RWPE2 (cell line): ENCODE measurements at places on chromosomes 16 and 17.

DNA sequence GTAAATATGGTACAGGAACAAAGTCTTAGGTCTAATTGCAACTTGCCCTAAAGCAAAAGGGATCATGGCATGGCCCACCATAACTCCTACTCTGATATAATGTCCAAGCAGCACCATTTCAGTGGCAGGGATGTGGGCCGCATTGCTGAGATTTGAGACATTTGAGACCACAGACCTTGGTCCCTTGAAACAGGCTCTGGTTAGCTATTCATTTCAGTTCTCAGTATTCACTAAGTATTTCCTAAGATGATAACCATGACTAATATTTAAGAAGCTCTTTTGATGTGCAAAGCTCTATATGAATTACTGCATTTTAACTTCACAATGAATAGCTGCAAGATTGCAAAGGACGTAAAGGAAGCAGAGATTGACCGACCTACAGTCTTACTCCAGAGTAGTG, 471.0 kb downstream of the SHISA9 start:
- no peak for DNase-seq

DNA sequence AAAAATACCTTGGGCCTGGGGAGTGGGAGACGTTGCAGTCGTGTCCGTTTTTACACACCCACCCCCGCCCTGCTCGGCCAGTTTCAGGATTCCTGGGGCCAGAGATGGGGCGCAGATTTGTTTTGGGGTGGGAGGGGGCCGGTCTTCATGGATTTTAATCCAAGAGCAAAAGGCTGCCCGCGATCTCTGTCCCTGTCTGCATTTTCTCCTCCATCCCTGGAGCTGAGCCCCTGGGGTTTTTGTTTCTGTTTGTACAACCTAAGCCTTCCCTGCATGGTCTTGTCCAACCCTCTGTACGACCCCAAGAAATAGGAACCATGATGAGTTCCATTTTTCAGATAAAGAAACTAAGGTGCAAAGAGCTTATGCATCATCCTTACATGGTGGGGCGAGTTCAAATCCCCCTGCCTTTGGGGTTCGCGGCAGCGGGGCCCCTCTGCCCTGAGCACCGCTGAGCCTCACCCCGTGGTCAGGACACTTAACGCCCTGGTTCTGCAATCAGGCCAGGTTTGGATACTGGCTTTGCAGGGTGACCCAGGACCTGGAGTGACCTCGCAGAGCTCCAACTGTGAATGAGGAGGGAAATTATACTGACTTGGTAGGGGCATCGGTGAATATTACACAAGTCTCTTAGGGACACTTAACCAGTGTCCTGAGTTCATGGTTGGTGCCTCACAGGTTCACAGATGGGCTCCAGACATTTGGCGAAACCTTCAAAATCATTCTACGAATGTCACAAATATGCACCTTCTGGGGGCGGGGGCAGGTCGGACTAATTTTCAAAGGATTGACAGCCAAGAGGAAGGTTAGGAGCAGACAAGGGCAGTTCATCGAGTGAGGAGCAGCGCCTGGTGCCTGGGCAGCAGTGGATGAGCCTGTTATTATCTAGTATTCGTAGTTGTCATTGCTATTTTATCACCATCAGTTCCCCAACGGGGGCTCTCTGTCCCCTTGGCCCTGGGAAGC, 4.1 kb upstream of the FOXF1 start:
- DNase-seq = no peak

GRCh38 chr16:62256406-62256805, 220.2 kb upstream of the CDH8 start:
- no peak for DNase-seq

DNA sequence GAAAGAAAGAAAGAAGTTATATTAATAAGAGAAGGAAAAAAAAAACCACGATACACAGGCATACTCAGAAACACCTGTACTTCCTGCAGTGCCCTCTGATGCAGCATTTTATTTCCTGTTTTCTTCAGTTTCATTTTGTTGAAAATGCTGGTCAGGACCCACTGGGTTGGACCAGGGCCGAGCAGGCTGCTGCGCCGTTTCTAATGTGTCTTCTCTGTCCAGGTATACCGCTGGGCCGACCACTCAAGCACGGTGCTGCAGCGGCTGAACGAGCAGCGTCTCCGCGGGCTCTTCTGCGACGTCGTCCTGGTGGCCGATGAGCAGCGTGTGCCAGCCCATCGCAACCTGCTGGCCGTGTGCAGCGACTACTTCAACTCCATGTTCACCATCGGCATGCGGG, 8.3 kb downstream of the KLHL36 start:
- DNase-seq = no peak

- DNase-seq = no peak
Observed at GRCh38 chr16:79329166-79329521, 271.4 kb downstream of the MAF start.

DNA sequence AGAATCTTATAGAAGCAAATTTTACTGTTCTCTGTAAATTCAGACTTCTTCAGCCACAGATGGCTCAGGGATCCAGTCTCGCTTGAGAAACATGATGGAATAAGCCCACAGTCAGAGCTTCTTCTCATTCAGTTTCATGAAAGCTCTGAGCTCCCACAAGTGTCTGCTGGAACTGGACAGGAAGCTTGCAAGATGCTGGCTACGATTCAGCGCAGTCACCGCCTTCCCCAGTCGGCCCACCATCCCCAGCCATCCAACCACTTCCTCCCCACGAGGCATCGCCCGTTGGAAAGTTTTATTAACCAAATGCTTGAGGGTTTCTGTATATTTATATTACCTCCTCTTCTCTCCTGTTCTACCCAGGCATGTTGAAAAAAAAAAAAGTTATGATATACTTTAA, 171.7 kb downstream of the ZFHX3 start:
- DNase-seq = no peak

- DNase-seq = no peak
Observed at GRCh38 chr17:20095336-20096080, 86.3 kb downstream of the SPECC1 start.

- DNase-seq = no peak
Observed at GRCh38 chr17:18974407-18975149, 22.6 kb downstream of the SLC5A10 start.

GRCh38 chr17:12622726-12623125, 43.0 kb upstream of the MYOCD start:
- DNase-seq = no peak

DNA sequence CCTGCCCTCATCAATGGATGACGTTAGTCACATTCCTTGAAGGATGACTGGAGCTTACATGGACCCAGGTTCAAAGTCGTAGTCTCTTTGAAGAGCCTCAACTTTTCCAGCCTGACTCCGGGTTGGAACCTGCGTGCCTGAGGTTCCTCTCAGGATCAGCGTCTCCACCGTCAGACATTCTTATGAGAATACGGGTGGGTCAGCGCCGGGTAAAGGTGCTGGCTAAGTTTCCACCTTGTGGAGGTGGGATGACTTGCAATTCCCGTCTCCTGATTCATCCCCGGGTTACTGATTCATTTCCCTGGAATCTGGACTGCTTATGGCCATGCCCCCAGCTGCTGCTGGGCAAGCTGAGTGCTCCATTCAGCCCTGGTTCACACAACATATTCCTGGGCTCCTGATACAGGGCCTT, 38.9 kb upstream of the CMIP start:
- peak; percentile 92 for DNase-seq

GRCh38 chr17:35895636-35896587, 15.8 kb upstream of the CCL5 start:
- DNase-seq = no peak

GRCh38 chr16:54508351-54508750, 221.8 kb upstream of the IRX3 start:
- no peak for DNase-seq

- no peak for DNase-seq
Observed at GRCh38 chr16:3734758-3735221, 17.5 kb upstream of the TRAP1 start.

DNA sequence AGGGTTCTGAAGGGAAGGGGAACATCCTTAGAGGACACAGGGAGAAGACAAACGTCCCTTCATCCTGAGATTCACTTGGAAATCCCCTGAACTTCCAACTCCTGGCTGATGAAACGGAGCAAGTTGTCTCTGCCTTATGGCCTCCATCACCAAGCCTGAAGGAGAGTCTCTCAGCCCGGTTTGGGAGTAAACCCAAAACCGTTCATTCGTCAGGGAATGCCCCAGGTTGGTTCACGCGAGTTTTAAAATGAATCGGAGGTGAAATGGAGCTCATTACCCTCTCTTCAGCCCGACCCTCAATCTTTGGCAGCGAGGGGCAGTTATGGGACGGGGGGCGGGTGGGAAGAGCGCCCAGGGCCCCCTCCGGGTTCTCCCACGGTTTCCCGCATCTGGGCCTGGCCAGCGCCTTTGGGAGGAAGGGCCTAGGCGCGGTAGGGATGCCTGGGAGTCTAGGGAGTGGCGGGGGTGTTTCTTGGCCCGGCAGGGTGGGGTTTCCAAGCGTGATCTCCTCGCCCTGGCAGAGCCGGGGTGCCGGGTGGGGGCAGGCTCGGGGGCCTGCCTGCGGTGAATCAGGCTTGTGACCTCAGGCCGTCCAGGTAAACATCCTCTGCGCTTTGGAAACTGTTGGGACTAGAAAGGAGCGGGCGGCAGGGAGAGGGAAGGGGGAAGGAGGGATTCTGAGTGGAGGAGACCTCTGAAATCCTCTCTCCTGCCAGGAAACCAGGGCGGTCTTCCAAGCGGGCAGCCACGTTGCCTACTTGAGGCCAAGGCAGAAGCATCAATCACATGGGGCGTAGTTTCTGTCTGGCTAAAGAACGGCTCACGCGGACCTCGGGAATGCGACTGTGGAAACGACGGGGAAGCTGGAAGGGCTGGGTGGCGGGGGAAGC, 24.1 kb upstream of the HOXB13 start:
- DNase-seq = no peak

- DNase-seq = peak; percentile 58
Observed at GRCh38 chr16:79598348-79599181, 2.0 kb downstream of the MAF start.

DNA sequence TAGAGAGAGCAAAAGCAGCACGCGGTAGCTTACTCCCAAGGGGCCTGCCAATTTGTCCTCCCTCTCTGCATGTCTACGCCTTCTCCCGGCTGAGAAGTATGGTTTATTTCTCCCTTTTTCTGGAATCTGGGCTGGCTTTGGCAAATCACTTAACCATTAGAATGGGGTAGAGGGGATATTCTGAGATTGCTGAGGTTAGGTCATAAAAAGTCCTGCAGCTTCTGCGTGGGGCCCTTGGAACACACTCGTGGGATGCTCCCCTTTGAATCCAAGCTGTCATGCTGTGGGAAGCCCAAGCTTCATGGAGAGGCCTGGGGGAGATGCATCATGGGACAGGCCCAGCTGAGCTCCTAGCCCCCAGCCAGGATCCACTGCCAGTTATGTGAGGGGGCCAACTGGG, 403.6 kb upstream of the MAF start:
- DNase-seq = no peak

DNA sequence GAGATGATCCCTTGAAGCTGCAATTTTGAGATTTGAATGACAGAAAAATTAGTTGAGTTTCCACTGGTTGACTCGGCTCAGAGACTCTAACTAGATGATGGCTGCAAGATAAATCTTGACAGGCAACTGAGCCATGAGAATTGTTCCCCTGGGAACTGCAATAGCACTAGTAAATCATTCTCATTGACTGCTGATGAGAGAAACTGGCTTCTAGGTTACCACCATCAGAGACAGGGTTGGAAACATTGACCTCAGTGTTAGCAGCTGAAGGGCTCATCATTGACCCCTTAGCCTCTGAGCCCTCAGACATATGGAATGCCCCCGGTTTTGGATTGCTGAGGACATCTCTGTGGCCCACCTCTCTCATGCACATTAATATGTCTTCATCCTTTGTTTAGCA, 125.4 kb upstream of the COX10 start:
- no peak for DNase-seq

DNA sequence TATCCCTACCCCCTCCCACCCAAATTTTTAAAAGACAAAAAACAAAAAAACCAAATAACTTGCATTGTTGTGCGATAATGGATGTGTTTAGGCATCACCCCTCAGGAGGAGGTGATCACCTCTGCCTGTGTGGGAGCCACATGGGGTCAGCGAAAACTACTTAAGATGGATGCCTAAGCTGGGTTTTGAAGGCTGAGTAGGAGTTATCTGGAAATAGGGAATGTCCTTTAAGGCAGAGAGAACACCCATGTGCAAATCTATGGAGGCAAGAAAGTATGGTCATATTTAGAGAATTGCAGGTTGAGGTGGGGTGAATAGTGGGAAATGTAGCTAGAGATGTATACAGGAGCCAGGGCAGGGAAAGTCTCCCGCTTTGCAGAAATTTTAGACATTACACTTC, 5.6 kb upstream of the TACO1 start:
- DNase-seq = no peak

DNA sequence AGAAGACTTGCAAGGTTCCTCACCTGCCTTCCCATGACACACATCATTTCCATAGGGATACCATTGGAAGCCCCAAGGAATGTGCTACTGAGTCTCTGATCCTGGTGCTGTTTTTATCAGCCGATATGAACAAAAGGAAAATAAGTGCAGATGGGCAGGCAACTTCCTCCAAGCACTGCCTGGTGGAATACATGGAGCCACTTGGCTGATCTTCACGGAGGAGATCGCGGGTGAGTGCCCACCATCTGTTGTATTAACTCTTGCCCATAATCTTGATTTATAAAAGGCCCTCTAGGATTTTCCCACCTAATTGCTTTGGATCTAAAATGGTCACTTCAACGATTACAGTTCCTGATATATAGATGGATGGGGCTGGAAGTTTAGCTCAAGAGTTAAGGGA, 24.7 kb upstream of the CDRT15 start:
- DNase-seq = no peak

GRCh38 chr16:84598360-84598759, 19.5 kb downstream of the COTL1 start:
- DNase-seq = no peak

DNA sequence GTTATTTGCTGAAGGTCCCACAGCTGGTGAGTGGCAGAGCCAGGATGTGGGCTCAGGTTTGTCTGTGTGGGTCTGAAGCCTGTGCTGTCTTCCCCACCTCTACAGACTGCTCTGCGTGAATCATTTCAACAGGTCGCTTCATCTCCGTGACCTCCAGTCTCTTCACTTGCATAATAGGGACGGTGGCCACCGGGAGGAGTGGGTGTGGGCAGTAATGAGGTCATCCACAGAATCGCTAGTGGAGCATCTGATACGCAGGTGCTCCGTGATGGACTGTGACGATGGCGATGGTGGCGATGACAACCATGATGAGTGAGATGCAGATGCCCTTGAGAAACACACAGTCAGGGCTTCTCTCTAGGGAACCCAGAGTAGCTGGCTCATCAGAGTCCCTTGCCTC, 120.2 kb downstream of the RAP1GAP2 start:
- no peak for DNase-seq
